ENCODE measurements at places on chromosomes 13 and 19.
A peak's percentile ranks its signal among the peaks of the same experiment; 100 is the strongest.

GRCh38 chr19:10195199-10195519 lies 406 bp upstream of the DNMT1 start:
- no peak for DNase-seq

DNA sequence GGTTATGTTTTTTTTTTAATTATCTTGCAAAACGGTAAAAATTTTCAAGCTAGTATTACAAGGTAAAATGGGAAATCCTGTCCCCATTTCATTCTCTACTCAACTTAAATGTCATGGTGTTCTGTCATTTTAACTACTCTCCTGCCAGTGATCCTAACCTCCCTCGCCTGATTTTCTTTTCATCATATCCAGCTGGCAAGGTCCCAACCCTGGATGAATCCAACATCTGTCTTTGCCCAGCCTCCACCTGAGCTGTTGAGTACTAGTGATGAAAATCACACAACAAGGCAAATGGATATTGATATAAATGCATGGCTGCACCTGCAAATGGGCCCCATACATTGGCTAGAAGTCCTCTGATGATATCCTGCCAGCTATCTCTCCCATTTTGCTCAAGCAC lies 6.9 kb upstream of the CDK8 start:
- DNase-seq: no peak

DNA sequence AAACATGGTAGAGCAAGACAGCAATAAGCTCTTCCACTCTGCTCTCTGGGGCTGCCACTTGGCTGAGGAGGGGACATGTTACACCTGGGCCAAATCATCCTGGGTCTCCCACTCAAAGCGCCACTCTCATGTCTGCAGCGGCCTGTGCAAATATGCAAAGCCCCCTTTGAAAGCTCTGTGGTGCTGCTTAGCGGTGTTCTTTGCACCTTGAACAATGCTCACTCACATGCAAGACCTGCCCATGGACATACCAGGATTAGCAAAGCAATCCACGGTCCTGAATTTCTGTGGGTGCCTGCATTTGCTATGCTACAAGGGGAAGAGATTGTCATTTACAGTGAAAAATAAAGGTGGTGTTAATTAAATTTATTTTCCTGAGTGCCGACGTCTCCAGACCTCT lies 48.6 kb downstream of the MRPL57 start:
- no peak for DNase-seq

- DNase-seq: peak; percentile 53
Observed at GRCh38 chr13:20566468-20566897, 474 bp upstream of the IFT88 start.

- no peak for DNase-seq
Observed at GRCh38 chr13:98324105-98324504, 147.0 kb upstream of the RNF113B start.

GRCh38 chr13:30972888-30973377 lies 40.5 kb downstream of the TEX26 start:
- DNase-seq: no peak

Data from amygdala (tissue), 56 donors.